Stimulated activated CD4-positive, alpha-beta T cell treated with anti-CD3 and anti-CD28 coated beads, TNF-alpha, amount 100 ng/mL, for 24 hours (primary cell): ENCODE measurements at places on chromosomes 6 and 20.

DNA sequence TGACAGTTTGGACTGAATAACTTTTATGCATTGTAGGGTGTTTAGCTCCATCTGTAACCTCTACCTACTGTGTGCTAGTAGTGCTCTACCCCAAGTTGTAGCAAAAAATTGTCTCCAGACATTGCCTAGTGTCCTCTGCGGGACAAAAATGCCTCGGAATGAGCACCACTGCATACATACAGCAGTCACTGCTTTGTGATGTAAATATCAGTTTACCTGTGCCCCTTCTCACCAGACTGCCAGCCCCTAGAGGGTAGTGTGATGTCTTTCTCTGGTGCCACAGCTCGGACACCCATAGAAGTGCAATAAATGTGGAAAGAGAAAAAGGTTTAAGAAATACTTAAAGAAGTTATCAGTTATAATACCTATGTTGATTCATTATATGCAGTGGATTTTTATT is 25.1 kb downstream of the TMEM200A start:
- no peak for DNase-seq

DNA sequence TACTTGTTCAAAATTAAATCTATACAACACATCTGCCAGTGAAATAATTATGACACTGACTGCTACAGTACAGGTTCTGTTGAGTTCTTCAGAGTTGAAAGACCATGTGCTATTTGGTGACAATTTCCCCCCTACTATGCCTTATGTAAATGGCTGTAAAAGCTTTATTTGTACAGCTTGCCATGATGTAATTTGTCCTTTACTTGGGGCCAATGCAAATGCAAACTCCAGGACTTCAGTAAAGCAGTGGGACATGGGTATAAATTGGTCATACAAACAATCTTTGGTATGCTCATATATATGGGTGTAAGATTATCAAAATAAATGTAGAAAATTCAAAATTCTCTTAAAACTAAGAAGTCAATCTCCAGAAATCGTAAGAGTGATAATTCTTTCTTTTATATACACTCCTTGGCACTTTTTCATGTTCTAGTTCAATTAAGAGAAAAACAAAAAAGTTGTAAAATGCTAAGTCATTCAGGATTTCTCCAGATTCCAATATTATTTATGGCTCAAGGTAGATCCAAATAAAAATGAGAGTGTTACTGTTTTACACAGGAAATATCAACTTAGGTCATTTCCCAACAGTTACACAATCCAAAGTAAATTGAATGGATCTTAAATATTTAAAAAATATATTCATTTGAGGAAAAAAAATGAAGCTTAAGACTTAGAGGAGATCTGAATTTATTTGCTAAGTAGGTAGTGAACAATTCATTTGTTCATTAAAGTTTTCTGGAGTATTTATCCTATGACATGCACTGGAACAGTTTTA is 1310.5 kb upstream of the CITED2 start:
- no peak for DNase-seq

GRCh38 chr6:79404677-79405076 is 132.6 kb downstream of the LCA5 start:
- DNase-seq: no peak

DNA sequence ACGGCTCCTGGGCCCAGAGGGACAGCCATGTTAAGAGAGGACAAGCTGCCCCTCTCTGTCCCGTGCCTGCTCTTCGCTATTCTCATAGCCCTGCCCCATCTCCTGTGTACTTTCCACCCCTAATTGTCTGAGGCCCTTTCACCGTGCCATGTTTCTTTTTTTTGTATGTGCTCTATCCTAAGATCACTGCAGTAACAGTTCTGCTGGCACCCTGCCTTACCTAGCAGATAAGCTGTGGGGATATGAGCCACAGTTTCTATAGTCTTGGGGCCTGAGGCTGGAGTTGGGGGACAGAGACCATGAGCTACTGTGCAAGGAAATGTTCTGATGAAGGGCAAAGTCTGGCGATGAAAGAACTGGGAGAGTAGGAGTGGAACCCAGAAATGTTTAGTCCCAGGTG is 269.5 kb upstream of the CITED2 start:
- DNase-seq: no peak

GRCh38 chr20:59752704-59753460 is 148.5 kb downstream of the PHACTR3 start:
- no peak for DNase-seq

GRCh38 chr6:124974771-124975377 is 12.6 kb downstream of the RNF217 start:
- no peak for DNase-seq

DNA sequence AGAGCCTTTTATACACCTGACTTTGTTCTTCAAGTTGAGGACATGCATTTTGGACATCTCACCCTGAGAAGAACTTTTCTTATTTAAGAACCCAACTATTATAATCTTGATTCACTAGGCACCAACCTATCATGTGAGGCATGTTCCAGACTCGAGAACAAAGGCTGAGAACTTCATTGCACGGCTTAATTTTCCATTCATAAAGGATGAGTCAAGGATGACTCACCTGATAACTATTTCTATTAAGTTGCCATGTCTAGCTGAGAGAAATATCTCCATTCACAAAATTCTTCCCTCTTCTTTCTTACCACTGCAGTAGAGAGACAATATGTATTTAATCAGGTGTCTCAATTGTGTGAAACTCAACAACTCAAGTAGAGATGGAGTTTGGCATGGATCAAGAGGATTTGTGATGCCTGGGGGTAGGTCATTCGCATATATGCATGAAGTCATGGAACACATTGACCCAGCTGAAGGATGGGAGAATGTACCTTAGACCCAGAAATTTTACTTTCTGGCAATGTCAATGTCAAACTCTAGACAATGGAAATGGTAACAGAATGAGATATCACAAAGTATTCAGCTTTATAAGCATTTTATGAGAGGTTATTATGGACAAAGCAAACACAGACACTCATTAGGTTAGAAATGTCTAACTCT is 208.7 kb upstream of the PRND start:
- DNase-seq: no peak
